Renal pelvis (tissue), 12 donors: ENCODE measurements at places on chromosomes 12 and 14. TPM values are rescaled to one million over a fixed set of nuclear protein-coding genes. Genes with fewer than 3 reads are reported as not detected.

GRCh38 chr12:53560351-53560750, 53.1 kb upstream of the NPFF start:
- no peak for DNase-seq

- DNase-seq: no peak
These were observed 77.1 kb downstream of the KCNMB4 start for GRCh38 chr12:70443062-70443673.

IFNG gene
- not detected for polyA plus RNA-seq

PIANP gene
- 14.3 TPM for polyA plus RNA-seq

RNASE3 gene
- 1.4 TPM for polyA plus RNA-seq
